ENCODE measurements at places on chromosomes 4 and X.

GRCh38 chrX:85303544-85303943, 59.8 kb downstream of the ZNF711 start:
- no peak for DNase-seq

DNA sequence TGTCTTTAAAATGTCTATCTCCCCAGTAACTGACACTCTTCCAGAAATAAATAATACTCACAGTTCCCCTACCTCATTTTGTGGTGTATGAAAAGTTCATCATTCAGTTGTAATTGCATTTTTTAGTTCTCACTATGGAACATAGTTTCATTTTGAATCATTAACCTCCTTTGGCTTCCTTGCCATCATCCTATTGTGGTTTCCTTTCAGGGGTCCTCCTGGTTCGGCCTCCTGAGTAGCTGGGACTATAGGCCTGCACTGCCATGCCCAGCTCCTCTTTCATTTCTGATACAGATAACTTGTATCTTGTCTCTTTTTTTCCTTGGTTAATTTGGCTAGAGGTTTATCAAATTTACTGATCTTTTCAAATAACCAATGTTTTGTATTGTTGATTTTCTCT, 23.1 kb upstream of the BLTP1 start:
- no peak for DNase-seq

- DNase-seq, result no peak
Measured at GRCh38 chrX:7119950-7120877, 27.3 kb upstream of the STS start.

- no peak for DNase-seq
Measured at GRCh38 chr4:173835903-173836302, 305.9 kb upstream of the HAND2 start.

DNA sequence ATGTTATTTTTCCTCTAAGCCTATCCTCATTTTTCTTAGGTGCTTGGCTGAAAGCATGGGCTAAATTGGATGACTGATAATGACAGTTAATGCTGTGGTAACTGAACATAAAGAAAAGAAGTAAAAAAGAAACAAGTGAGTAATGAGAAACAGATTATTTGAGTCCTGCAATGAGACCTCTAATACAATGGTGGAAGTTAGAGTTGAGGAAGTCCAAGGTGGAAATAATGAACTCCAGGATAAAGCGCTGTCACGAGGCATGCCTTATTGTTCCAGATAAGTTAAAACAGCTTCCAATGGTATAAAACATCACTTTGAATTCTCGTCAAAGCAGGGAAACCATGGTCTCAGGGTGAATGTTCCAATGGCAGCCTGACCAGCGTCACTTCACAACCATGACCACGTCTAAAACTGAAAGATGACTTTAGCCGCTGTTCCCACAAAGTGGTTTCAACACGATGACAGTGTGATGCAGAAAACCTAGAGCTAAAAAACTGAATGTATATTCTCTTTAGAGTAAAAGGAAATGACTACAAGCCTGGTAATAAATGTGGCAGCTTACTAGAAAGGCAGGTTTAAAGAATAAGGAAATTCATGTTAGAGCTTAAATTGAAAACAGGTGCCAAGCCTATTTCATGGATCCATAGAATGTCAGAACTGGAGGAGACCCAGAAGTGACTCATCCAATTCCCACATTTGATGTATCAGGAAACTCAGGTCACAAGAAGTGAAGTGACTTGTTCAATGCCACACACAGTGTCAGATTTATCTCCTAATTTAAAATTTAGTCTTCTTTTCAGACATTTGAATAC, 202.6 kb upstream of the GYPA start:
- no peak for DNase-seq

GRCh38 chr4:130309221-130309620, 1213.3 kb downstream of the C4orf33 start:
- DNase-seq, result no peak

DNA sequence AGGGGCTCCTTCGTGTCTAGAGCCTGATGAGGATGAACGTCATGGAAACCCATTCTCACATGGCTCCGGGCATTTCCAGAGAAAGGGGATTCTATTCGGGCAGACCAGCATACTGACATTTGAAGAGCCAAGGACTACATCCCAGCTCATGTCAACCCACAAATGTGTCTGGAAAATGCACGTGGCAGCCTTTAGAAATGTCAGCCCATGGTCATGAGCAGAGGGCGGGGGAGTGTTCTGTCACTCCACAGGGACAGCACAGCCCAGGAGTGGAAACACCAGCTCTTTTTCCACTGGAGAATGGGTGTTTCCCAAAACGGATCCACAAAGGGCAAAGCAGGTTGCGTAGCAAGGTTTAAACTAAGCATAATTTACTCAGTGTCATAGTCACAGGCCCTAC, 207.0 kb downstream of the BCOR start:
- DNase-seq, result no peak

- DNase-seq, result no peak
Measured at GRCh38 chr4:45131020-45131419, 404.7 kb upstream of the GNPDA2 start.

DNA sequence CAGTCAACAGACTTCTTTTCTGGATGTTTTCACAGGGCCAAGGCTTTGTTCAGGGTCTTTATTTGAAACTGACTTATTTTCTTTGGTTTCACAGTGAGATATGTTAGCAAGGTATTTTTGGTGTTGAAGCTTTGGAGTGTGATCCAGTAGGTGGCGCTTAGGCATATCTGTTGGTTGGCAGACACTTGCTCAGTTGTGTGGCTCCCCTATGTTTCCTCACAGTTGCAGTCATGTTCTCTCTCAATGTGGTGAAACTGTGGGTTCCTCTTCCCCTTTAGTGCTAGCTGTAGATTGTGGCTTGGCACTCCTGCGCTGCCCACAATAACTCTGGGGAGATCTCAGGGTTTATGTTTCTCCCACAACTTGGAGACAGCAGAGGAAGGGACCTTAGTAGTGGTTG, 460.8 kb downstream of the SLITRK2 start:
- DNase-seq, result no peak

DNA sequence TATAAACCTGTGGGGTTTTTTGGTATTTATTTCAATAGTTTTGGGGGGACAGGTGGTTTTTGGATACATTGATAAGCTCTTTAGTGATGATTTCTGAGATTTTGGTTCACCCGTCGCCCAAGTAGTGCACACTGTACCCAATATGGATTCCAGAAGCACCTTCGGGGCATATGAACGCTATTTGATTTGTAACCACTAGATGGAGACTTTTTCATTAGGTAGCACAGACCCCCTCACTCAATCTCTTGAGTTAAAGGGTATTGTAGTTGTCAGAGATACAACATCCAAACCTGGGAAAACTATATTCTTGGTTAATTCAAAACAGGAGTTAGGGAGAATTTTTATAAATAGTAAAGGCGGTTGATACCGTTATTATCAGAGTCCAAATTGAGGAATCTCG, 79.8 kb downstream of the SPANXN3 start:
- no peak for DNase-seq

DNA sequence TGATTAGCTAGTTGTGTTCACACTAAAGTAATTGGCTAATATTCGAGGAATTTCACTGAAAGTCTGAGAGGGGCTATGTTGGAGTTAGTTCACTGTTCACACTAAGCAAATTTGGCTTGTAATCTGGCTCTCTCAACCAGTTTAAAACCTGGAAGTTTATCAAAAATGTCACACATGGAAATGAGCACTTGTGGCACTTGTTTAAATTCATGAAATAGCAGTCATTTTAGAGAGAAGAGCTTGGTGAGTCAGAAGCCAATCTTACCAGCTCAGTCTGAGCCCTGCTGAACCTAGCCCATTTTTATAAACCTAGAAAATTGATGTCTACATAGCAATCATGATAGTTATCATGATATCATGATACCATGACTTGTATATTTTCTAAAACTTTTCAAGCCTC, 90.7 kb upstream of the JADE1 start:
- no peak for DNase-seq
